Activated T-cell treated with anti-CD3 and anti-CD28 coated beads, Interleukin-2, amount 50 U/mL, for 1 hour (primary cell): ENCODE measurements at places on chromosomes 16 and 17.

- peak; percentile 86 for DNase-seq
Observed at GRCh38 chr17:30831663-30832437, at the start of gene ATAD5. ATAD5 (plus strand) TSS chr17:30831966; CDS start chr17:30832348, 382 bp downstream.

DNA sequence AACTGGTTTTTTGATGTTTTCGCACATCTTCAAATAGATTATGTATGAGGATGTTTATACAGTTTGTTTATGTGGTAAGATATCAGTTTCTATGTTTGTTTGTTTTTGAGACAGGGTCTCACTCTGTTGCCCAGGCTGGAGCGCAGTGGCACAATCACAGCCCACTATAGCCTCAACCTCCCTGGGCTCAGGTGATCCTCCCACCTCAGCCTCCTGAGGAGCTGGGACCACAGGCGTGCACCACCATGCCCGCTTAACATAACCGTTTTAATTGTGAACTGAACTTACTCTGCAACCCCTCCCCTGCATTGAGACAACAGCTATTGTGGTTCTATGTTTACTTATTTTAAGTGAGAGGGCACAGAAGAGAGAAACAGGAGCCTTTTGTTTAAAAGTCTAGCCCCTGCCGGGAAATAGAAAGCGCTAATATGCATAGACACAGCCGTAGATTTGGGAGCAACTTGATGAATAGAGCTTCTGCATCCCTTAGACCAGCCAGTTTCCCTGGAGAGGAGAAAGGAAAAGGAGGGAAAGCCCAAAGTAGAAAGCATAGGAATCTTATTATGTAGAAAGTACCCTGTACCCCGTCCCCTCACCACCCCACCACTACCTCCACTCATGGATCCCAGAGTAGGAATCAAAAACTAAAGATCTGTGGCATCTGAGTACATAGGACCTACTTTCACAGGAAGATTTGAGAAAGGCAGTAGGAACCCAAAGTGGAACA, 19.6 kb upstream of the APPBP2 start:
- no peak for DNase-seq

DNA sequence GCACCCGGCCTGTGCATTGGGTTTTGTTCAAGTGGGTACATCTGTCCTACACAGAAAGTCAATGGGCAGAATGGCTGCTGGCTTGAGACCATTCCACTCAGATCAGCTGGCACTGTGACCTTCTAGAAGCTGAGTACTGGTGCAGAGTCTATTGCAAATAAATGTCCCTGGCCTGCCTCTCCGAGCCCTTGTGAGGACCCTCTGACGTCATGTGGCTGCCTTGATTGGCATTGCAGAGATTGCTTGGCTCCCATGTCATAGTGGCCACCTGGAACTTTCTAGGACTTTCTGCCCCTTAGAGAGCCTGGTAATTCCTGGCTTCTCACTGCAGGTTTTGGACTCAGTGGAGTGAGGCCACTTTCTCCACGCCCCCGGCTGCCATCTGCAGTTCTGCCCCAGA, 211.3 kb downstream of the ENGASE start:
- DNase-seq: no peak

DNA sequence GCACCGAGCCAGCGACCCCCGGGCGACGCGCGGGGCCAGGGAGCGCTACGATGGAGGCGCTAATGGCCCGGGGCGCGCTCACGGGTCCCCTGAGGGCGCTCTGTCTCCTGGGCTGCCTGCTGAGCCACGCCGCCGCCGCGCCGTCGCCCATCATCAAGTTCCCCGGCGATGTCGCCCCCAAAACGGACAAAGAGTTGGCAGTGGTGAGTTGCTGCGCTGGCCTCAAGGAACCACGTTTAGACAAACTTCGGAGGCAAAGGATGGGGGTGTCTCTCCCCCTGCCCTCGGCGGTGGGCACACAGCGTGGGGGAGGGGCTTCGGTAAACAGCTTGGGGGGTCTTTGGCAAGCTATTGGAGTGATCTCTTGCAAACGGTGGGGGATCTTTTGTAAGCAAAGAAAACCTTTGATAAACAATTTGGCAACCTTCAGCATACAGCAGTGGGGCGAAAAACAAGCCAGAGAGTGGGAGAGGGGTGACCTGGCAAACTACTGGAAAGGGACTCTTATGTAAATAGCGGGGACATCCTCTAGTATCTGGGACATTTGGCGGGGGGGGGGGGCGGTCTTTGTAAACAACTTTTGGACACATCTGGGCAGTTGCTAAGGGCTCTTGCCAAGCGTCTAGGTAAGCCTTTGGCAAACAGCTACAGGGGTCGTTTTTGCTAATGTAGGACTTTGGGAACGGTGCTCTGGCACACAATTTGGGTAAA, 587 bp downstream of the MMP2 start:
- no peak for DNase-seq

DNA sequence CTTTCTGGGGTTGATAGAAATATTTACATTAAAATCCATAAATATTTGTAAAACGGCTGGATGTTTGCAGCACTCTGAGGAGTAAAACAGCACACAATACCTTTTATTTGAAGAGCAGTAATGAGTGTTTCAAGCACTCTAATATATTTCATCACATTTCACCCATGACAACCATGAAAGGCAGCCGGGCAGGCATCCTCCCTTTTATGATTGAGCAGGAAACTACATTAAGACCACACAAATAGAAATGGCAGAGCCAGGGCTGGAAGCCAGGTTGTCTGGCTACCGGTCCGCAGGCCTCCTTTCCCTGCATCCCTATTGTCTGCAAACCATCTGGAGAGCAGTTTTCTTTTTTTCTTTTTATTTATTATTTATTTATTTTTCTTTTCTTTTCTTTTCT, 23.1 kb upstream of the GPRC5C start:
- DNase-seq: no peak

- DNase-seq: no peak
Observed at GRCh38 chr16:11384184-11384955, 39.1 kb downstream of the RMI2 start.

- peak; percentile 59 for DNase-seq
Observed at GRCh38 chr17:65559804-65560627, 1.4 kb downstream of the AXIN2 start.

DNA sequence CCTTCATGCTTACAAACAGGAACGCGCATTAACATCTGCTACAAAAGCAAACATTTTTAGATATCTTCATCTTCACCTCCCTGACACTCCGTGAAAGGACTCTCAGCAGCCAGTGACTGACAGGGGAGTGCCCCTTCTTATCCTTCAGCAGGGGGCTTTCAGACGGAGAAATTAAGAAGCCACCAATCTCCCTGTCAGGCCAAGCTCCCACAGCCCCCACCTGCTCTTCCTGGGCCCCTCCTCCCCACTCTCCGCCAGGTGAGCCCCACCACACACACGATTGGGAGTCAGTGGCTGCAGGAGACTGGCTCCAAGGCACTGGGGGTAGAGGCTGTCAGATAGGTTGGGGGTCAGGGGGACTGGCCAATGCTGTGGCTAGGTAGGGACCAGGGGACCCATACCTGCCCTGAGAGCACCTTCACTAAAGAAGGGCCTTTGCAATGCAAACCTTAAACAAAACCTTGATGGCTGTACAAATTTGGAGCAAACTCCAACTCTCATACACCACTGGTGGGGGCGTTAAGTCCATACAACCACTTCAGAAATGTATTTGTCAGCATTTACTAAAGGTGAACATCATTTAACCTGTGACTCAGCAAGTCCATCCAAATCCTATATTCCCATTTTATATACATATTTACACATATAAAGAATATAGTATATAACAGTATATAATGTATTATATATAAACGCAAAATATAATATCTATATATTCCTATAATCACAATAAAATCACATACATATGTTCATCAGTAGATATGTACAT, 232.2 kb downstream of the ZNF423 start:
- no peak for DNase-seq

DNA sequence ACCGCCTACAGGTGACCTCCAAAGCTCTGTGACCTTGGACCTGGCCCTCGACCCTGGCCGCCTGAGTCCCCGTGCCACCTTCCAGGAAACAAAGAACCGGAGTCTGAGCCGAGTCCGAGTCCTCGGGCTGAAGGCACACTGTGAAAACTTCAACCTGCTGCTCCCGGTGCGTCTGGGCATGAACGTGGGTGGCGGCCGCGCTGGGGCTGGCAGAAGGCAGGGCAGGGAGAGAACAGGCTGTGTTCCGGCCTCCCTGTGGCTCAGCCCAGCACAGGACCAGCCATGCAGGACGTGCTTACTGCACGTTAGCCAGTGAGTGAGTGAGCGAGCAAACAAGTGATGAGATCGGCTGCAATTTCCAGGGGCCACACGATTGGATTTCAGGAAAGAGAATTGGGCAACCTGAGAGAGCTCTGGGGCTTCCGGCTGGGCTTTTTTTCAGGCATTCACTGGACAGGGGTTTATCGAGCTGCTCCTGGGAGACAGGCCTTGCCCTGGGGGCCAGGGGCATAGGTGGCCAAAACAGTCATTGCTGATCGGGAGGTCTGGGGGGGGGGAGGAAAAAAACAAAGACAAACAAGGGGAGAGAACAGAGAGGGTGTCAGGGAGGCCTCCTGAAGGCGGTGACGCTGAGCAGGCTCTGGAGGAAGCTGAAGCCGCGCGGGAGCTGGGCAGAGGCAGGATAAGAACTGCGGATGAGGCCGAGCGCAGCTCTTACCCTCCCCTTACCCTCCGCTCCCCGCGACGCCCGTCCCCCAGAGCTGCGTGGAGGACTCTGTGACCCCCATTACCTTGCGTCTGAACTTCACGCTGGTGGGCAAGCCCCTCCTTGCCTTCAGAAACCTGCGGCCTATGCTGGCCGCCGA, 16.9 kb downstream of the ITGAX start:
- no peak for DNase-seq

GRCh38 chr17:41769346-41769862, 17.1 kb downstream of the JUP start:
- DNase-seq: no peak

DNA sequence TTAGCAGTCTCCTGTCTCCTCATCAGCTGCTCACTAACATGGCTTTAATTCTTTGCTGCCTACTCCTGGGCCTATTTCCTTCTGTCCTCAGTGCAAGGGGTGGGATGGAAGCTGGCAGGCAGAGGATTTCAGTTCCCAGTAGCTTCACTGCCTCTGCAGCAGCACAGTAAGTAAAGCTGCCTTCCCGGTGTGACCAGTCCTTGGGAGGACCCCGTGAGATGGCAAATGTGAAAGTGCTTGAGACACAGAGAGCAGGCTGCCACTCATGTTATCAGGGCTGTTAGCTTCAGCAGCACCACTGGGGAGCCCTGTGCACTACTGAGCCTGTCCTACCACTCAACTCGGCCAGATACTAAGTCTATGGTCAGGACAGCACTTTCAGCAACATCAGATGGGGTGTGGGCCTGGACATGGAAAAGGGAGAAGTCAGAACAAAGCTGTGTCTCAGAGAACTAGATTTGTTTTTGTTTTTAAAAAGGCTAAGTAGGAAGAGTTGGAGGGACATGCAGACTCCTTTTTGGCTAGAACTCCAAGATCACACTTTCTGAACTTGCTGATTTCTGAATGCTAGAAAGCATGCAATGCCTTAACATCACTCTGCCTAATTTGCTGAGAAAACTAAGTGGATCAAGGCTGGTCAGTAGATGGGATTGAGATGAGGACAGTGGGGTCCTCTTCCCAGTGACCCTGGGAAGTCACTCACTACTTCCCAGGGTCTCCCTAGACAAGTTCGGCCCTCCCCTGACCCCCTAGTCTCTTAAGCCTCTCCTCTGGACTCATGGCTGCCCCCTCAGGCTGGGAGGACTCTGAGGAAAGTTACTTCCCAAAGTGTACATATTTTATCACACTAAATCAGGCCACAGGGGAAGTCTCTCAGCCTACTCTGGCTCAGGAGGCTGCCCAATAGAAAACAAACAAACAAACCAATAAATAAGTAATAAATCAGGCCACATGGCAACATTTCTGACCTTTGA, 1.1 kb downstream of the ACSF2 start:
- peak; percentile 33 for DNase-seq

- no peak for DNase-seq
Observed at GRCh38 chr17:79039886-79040285, 15.9 kb downstream of the C1QTNF1 start.

DNA sequence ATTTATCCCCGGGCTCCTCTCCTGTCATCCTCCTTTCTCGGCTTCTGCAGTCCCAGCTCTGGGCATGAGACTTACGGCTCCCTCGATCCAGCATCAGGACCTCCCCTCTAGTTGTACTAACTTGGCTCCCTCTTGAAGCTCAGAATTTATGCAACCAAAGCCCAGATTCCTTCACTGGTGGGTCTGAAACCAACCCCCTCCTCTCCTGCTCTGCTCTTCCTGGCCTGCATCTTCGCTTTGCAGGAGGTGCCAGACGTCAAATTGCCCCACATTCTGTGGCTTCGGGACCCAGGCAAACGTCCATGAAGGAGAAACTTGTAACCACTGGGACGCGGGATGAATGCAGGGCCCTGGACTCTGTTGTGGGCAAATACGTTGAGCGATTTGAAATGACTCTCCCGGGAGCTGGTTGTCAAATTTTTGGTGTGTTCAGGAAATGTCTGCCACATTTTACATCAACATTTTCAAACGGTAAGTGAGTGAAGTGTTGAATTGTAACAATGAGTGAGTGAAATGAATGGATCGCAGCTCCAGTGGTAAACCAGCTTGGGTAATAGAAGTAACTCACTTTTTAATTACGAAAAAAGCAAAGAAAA, 29.3 kb upstream of the ELAC2 start:
- DNase-seq: no peak

DNA sequence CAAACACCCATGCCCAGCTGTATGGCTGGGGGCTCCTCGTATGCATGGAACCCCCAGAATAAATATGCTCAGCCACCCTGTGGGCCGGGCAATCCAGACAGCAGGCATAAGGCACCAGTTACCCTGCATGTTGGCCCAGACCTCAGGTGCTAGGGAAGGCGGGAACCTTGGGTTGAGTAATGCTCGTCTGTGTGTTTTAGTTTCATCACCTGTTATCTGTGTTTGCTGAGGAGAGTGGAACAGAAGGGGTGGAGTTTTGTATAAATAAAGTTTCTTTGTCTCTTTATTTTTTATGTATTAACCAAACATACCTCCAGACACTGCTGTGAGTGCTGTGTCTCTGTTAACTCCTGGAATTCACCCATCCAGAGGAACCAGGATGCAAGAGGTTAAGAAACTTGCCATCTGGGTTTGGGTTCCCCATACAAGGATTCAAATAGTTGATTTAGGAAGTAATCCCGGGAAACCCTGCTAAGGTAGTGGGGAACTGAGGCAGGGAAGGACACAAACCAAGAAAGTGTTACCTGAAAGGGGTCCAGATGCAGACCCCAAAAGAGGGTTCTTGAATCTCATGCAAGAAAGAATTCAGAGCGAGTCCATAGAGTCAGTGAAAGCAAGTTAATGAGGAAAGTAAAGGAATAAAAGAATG, 37.4 kb upstream of the IL21R start:
- no peak for DNase-seq

DNA sequence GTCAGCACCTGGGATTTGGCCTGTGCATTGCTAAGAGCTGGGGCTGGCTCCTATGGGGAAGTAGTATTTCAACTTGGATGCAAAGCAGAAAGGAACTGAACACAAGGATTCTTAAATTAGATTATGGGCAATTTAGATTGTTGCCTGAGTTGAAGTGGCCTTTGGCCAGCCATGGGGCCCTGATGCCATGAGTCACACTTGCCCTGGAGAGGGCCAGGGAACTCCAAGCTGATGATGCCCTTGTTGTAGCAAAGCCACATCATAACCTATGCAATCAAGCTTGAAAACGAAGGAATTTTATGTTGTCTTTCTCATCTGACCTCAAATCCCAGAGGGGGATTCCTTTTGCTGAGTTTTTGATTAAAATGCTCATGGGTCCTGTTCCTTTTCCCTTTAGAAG, 3.9 kb upstream of the SPATA32 start:
- DNase-seq: no peak
